Fibroblast of lung (primary cell): ENCODE measurements at places on chromosomes 13 and 19. TPM values are rescaled to one million over a fixed set of nuclear protein-coding genes. Genes with fewer than 3 reads are reported as not detected.

Gene ARHGAP33
- total RNA-seq: 2.1 and 2.3 TPM in 2 replicates

Gene ADGRE3
- not detected in 2 replicates for total RNA-seq

Gene IFNL1
- total RNA-seq: not detected in 2 replicates

Gene ETV2
- total RNA-seq: 0.50 and 0.51 TPM in 2 replicates

Gene MEF2B
- total RNA-seq: under 0.01 and 0.33 TPM in 2 replicates

Gene LILRB4
- not detected in 2 replicates for total RNA-seq

Gene CCNA1
- 3.5 TPM in 1 of 2 replicates, not detected in the other for total RNA-seq

Gene CEACAM8
- total RNA-seq: not detected in 2 replicates

Gene KIR2DL1
- total RNA-seq: not detected in 2 replicates

Gene FBXO27
- total RNA-seq: 3.6 and 3.9 TPM in 2 replicates

Gene IL12RB1
- under 0.01 and 0.50 TPM in 2 replicates for total RNA-seq

Gene SRRM5
- total RNA-seq: under 0.01 TPM in 1 of 2 replicates, not detected in the other
